ENCODE measurements at places on chromosomes 7 and 10. TPM values are rescaled to one million over a fixed set of nuclear protein-coding genes. Genes with fewer than 3 reads are reported as not detected.

IL6 gene
- total RNA-seq: 5.2 TPM

DNA sequence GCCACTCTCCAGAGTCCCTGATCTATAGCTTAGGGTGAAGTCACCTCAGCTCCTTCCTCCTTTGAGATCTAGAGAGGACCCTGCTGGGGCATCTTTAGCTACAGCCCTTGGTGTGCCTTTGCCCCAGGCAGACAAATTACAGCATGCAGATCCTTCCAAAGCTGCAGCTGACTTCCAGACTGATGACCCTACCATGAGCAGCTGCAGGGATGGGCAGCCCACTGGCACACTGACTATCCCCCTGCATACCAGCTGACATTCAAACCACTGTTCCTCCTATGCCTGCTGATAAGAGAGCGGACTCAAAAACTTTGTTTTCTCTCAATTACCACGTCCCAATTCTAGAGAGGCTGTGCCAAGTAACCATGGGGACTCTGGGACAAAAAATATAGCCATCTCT is 70.6 kb downstream of the COL13A1 start:
- DNase-seq: no peak

DNA sequence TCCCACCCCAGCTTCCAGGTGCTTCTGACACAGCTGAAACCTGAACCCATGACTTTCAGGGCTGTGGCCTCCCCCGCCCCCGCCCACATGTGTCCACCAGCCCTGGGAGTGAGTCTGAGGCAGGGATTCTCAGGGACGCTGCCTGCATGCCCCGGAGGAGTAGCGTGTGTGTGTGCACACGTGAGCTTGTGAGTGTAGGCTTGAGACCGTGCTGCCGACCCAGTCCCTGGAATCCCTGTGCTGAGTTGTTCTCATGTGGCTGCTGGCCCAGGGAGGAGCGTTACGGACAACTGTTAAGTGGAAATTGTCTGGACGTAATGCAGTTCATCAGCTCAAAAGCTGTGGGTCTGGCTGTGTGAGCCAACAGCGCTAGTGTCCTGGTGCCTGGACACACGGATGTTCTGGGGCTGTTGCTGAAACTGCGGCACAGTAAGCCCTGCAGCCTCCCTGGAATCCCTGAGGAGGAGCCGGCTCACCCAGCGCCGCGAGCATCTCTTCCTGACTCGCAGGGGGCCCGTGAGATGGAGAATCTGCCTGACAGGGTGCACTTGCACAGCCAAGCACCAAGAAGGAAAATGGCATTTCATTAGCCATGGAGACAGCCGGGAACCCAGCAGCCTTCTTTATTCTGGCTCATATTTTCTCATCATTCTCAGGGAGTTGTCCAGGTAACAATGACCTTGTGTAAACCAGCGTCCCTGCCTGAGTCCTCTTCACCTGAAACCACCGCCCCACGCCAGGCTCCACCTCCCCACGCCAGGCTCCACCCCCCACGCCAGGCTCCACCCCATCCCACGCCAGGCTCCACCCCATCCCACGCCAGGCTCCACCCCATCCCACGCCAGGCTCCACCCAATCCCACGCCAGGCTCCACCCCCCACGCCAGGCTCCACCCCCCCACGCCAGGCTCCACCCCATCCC is 603.9 kb downstream of the PTPRN2 start:
- no peak for DNase-seq

DNA sequence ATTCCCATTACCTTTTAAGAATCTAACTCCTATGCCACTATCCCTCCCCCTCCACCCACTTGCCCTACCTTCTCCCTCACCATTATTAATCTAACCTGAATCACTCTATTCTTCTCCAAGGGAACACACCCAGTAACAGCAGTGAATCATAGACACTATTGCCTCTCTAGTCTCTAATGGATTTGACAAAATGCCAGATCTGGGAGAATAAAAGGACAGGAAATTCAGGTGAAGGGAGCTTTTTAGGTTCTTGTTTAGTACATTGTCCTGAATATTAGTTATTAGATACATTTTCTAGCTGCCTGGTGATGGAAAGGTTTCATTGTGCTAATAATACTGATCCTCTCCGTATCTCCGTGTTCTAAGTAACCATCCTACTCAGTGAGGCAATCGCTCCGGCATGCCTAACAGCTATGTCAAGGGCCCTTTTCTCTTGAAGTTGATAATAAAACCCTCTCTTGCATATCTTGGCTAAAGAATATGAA is 4.1 kb upstream of the SFR1 start:
- peak; percentile 3 for DNase-seq

DNA sequence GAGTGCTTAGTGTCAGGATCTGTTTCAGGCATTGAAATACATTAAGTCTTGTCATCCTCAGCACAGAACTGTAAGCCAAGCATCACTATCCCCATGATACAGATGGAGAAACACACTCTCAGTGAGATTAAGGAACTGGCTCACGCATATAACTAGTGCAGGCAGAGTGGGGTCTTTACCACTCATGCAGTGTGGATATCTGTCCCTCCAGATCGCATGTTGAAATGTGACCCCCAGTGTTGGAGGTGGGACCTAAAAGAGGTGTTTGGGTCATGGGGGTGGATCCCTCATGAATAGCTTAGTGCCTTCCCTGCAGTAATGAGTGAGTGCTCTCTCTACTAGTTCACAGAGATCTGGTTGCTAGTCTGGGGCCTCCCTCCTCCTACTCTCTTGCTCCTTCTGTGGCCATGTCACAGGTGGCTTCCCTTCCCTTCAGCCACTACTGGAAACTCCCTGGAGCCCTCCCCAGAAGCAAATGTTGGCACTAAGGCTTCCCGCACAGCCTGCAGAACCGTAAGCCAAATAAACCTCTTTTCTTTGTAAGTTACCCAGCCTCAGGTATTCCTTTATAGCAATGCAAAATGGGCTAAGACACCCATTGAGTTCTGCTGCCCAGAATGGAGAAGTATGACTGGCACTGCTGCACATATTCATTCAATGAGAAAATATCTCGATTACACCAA is 31.8 kb upstream of the MSMB start:
- DNase-seq: no peak

DNA sequence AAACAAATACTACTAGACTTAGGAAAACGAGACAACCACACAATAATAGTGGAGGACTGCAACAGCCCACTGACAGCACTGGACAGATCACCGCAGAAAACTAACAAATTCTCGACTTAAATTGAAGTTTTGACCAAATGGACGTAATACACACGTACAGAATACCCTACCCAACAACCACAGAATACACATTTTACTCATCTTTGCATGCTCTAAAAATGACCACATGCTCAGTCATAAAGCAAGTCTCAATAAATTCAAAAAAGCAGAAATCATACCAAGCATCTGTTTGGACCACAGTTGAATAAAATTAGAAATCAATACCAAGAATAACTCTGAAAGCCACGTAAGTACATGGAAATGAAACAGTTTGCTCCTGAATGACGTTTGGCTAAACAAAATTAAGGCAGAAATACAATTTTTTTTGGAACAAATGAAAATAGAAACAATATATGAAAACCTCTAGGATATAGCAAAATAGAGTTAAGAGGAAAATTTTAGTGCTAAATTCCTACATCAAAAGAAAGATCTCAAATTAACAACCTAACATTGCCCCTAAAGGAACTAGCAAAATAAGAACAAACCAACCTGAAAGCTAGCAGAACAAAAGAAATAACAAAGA is 30.6 kb downstream of the MAPK8 start:
- DNase-seq: no peak

Measured in MG63 (cell line).